ENCODE measurements at places on chromosomes 2 and 18. TPM values are rescaled to one million over a fixed set of nuclear protein-coding genes. Genes with fewer than 3 reads are reported as not detected.

Gene SOWAHC
- total RNA-seq = 18.7 TPM

Gene MARCO
- total RNA-seq = 1.1 TPM

Gene ADAM23
- total RNA-seq = 3.0 TPM

Gene TDRD15
- total RNA-seq = not detected

Gene SLC5A7
- total RNA-seq = not detected

Gene FSHR
- total RNA-seq = 0.13 TPM

Gene XIRP2
- 0.13 TPM for total RNA-seq

Gene SCN7A
- 2.0 TPM for total RNA-seq

Gene LPIN1
- total RNA-seq = 35.7 TPM

DNA sequence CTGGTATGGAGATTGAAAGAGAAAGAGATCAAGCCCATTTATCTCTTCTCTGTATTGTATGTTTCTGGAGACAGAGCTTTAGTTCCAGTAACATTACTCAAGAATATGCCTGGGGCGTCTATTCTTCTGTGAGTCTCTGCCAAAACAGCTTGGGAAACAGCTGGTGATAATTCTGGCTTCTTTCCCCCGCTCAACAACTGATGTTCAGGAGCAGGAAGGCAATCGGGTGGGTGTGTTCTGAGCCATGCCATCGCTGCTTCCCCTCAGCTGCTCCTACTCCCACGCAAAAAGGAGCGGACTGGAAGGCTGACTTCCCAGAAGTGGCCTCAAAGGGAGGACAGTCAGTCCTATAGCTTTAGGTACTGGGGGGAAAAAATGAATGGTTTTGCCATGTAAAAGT is 695.1 kb downstream of the PLCL1 start:
- no peak for DNase-seq

- no peak for DNase-seq
Observed at GRCh38 chr18:46166261-46166970, 62.2 kb downstream of the HAUS1 start.

- no peak for DNase-seq
Observed at GRCh38 chr2:107001551-107001950, 115.6 kb upstream of the ST6GAL2 start.

- peak; percentile 49 for DNase-seq
Observed at GRCh38 chr2:43402002-43402401, 175.6 kb upstream of the ZFP36L2 start.

DNA sequence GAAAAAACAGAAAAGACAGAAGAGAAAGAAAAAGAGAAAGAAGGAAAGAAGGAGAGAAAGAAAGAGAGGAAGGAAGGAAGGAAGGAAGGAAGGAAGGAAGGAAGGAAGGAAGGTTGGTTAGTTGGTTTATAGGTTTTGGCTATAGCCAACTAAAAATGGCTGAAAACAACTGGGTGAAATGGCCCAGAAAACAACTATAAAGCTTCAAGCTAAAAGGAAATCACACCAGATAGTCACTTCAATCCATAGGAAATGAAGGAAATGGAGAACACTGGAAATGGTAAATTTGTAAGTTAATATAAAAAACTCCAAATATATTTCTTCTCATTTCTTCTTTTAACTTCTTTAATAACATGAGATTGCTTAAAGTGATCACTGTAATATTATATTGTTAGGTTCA is 118.5 kb downstream of the FBXO15 start:
- DNase-seq = no peak

- no peak for DNase-seq
Observed at GRCh38 chr18:35999925-36000324, 27.4 kb downstream of the RMP24 start.

DNA sequence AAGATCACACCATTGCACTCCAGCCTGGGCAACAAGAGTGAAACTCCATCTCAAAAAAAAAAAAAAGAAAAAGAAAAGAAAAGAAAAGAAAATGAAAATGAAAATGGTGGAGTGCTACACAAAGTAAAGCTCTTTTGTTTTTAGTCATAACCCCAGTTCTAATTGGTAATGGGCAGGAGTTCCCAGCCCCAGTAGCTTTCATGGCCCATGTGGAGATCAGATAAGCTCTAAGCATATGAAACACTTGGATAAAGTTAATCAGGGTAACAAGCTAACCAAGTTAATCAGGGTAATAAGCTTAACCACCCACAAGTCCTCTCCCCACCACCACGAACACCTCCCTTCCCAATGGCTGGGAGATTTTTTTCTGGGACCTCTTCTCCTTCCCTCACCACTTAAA is 240.8 kb downstream of the BCL11A start:
- DNase-seq = no peak
